Stimulated activated CD4-positive, alpha-beta T cell treated with anti-CD3 and anti-CD28 coated beads, TNF-alpha, amount 100 ng/mL, for 24 hours (primary cell): ENCODE measurements at places on chromosomes 6 and 20.

GRCh38 chr20:21089391-21089790, 16.8 kb downstream of the LINC00237 start:
- DNase-seq, result no peak

GRCh38 chr6:121691126-121691551, 255.7 kb downstream of the GJA1 start:
- no peak for DNase-seq

- no peak for DNase-seq
Measured at GRCh38 chr6:134287859-134288537, 29.9 kb downstream of the SGK1 start.

DNA sequence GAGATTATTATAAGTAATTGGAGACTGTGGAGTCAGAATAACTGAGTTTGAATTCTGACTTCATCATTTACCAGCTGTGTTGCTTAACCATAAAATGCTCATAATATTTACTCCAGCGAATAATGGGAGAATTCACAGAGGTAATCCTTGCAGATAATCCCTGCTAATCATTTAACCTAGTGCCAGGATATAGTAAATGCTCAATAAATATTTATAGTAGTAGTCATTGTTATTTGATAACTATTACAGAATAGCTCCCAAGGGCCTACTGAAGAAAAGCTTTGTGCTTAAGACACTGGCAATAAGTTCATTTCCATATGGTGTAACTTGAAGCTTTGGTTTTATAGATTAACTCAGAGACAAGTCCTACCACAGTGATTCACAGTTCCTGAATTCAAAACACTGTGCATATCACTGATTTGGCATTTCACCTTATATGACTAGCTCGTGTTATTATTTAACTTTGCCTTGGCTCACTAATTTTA, 208.8 kb upstream of the PLCB4 start:
- DNase-seq, result no peak
